ENCODE measurements at places on chromosomes 7 and 10. TPM values are rescaled to one million over a fixed set of nuclear protein-coding genes. Genes with fewer than 3 reads are reported as not detected.

The CLCN1 gene
- not detected for total RNA-seq

The H2AZ2 gene
- total RNA-seq = 232 TPM

The TMEM213 gene
- total RNA-seq = not detected

The KCNMA1 gene
- total RNA-seq = 15.3 TPM

The TRIM50 gene
- total RNA-seq = not detected

The ASCC1 gene
- 43.2 TPM for total RNA-seq

The SFMBT2 gene
- 0.08 TPM for total RNA-seq

The SPDYE2B gene
- not detected for total RNA-seq

The ITIH5 gene
- not detected for total RNA-seq

The FAM20C gene
- total RNA-seq = 21.7 TPM

The FAM25C gene
- not detected for total RNA-seq

The SYT15B gene
- total RNA-seq = not detected

The VSTM4 gene
- 25.2 TPM for total RNA-seq

The HIPK2 gene
- total RNA-seq = 26.4 TPM

- no peak for DNase-seq
Observed at GRCh38 chr10:75556320-75556719, 124.9 kb downstream of the LRMDA start.

DNA sequence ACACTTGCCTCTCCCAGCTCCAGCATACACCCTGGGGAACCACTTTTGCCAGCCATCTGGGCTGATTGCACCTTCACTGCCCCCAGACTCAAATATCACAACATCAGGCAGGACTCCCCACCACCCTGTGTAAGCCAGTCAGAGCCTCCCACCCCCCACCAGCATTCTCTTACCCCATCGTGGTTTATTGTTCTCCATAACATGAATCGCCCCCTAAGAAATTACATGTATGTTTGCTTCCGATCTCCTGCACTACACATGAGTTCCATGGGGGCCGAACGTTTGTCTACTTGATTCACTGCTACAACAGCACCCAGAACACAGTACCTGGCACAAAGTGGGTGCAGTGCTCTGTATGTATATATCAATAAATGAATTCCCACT lies 39.4 kb downstream of the CREB3L2 start:
- DNase-seq = no peak

- peak; percentile 39 for DNase-seq
Observed at GRCh38 chr7:92246360-92247101, 757 bp downstream of the ANKIB1 start.

DNA sequence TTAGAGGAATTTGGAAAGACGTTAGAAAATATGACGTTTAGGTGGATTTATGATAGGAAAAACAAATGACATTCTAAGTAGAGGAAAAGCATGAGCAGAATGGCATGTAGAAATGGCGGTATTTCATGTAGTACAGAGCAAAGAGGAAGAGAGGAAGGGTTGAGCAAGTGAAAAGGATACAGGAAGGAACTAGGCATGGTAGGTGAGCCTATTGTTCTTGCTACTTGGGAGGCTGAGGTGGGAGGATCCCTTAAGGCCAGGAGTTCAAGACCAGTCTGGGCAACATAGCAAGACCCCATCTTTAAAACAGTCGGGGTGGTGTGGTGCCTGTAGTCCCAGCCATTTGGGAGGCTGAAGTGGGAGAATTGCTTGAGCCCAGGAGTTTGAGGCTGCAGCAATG lies 1.2 kb downstream of the GTPBP10 start:
- no peak for DNase-seq

GRCh38 chr10:22849077-22849805 lies 78.6 kb upstream of the ARMC3 start:
- peak; percentile 63 for DNase-seq

DNA sequence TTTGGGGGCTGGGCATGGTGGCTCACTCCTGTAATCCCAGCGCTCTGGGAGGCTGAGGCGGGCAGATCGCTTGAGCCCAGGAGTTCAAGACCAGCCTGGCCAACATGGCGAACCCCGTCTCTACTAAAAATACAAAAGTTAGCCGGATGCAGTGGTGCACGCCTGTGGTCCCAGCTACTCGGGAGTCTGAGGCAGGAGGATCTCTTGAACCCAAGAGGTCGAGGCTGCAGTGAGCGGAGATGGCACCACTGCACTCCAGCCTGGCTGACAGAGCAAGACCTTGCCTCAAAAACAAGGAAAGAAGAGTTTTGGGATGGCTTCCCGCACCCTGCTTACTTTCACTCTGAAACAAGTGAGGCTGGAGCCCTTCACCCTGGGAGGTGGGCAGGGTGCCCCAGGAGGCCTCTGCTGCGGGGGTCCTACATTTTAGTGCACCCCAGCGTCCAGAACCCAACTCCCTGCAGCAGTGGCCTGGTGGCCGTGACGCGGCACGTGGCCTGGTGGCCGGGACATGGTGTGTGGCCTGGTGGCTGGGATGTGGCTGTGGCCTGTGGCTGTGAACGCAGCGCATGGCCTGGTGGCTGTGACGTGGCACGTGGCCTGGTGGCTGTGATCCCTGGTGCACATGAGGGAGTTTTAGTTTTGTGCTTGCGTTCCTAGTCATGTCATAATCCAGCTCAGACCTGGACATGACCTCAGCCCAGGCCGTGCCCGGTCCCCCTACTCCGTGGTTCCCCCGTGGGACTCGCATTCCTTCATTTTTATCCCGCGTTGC lies 9.3 kb downstream of the KNDC1 start:
- DNase-seq = no peak

DNA sequence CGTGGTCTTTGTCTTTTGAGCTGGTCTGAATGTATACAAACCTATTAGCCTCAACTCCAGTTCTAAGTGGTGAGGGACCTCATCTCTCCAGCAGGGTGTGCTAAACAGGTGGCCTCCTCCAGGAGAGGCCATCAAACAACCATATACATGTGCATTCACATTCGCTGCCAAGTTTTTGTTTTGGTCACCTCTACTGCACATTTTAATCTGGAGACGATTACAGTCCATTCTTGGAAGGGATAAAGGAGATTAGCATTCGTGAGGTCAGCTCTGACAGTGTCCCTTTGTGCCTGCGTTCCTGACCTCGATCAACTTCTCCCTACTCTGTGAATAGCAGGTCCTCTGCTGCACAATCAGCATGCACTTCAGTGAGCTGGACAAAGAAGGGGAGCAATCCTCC lies 60.8 kb downstream of the RHOBTB1 start:
- DNase-seq = no peak

DNA sequence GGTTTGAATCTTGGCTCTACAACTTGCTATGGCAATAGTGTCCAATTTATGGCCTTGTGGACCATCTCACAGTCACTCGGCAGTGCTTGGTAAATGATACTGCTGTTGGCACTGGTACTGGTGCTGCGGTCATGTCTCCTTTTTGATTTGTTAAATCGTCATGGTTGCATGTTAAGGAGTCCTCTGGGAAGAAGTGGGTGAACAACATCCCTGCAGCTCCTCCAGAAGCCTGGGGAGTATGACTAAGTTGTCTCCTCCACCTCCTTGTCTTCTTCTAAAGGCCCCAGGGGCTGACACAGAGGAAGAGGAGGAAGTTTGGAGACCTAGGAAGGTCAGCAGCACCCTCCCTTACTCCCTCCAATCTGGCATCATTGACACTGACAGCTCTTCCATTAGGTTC lies 8.5 kb downstream of the ITPRIP start:
- DNase-seq = peak; percentile 83

GRCh38 chr10:44010873-44011602 lies 362.4 kb upstream of the ZNF32 start:
- no peak for DNase-seq

DNA sequence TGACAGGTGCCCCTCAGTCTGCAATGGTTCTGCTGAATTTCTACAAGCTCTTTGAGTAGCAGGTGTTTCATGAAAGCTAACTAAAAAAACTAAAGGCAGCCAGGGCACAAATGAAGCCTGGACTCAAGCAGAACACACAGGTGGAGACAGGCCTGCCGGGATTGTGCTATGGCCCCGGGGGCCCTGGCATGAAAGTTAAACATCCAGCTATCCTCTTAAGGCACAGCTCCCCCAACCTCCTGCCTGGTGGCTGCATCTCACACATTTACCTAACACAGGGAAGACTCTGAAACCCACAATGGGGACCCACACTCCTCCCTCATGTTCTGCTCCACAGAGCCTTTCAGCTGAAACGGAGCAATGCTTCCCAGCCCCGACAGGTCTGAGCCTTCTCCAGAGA lies 76.3 kb upstream of the CAMK2B start:
- no peak for DNase-seq

- DNase-seq = no peak
Observed at GRCh38 chr10:84248794-84249193, 3.9 kb downstream of the RGR start.

GRCh38 chr10:73096449-73097304 lies at the start of gene P4HA1:
Gene P4HA1 (minus strand): TSS chr10:73096866. CDS start chr10:73074883, 21,983 bp downstream.
- peak; percentile 99 for DNase-seq

DNA sequence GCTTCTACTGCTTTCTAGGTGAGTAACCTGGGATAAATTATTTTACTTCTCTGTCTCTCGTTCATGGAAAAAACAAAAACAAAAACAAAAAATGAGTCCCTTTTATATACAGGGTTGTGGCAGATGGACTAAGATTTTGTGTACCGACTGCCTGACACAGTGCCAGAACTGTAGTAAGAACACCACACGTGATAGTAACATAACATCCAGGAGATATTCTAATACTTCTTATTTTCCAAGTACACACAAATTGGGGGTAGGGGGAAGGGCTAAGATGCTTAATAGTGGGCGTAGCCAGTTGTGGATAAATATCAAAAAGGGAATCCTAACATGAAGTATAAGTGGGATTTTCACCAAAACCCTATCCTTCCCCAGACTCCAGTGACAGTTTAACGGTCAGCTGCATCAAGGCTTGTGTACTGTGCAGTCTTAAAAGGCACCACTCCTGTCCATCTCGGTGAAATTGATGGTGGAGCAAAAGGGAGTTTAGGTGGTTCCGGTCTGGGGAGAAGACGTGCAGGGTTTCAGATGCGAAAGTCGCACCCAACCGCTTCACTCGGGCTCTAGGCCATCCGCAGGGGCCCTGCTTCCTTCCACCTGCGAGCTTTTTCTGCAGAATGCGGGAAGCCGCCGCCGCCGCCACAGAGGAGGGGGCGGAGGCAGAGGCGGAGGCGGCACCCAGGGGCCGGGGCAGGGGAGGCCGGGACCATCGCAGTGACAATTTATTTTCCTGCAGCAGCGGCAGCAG lies at the start of gene STAMBPL1:
TSS of gene STAMBPL1 (plus strand) at position 712 of the 748 bp plus-strand sequence. CDS start 21,464 bp downstream, outside the sequence.
- DNase-seq = no peak

- no peak for DNase-seq
Observed at GRCh38 chr7:159128767-159129166, 15.9 kb downstream of the VIPR2 start.

- no peak for DNase-seq
Observed at GRCh38 chr7:22234227-22234626, 122.7 kb downstream of the RAPGEF5 start.

DNA sequence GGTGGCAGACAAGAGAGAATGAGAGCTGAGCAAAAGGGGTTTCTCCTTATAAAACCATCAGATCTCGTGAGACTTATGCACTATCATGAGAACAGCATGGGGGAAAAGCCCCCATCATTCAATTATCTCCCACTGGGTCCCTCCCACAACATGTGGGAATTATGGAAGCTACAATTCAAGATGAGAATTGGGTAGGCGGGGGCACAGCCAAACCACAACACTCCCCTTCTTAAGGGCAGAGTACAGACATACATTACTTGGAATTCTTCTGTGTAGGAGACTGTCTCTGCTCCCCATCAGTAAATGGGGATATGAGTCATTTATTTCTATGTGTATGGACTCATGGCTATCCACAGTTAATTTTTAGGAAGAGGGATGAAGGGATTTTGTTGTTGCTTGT lies 31.2 kb downstream of the FAM171A1 start:
- no peak for DNase-seq

DNA sequence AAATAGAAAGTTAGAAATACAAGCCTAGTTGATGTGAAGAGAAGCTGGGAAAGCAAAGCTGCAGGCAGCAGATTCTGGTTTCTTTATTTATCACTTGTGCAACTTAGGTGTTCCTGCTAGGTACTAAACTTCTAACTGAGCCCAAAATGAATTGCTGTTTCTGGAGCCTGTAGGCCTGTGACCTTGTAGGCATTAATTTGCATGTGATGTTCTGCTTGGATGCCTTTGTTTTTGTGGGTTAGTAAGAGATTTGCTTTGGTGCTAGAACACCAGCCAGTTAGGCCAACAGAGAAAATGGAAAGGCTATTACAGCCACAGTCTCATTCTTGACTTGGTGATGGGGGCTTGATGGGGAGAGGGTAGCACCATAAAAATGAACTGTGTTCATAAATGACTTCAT lies 370.7 kb downstream of the PPP1R3A start:
- no peak for DNase-seq

DNA sequence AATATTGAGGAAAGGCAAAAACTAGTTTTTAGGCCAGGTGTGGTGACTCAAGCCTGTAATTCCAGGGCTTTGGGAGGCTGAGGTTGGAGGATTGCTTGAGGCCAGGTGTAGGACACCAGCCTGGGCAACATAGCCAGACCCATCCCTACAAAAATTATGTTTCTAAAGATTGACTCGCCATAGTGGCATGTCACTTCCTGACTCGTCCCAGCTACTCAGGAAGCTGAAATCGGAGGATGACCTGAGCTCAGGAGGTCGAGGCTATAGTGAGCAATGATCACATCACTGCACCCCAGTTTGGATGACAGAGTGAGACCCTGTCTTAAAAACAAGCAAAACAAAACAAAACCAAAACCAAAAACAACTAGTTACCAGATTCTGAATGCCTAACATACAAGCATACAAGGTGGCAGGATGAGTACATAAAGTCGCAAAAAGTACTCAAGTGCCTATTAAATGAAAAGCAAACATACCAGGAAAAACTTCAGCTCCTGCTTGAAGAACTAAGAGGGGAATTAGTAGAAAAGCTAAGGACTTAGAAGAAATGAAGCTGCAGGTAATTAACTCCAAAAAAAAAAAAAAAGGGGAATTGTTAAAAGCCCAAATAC lies 14.1 kb downstream of the ZNF398 start:
- DNase-seq = no peak

- DNase-seq = no peak
Observed at GRCh38 chr10:131553581-131553980, 242.1 kb upstream of the TCERG1L start.

DNA sequence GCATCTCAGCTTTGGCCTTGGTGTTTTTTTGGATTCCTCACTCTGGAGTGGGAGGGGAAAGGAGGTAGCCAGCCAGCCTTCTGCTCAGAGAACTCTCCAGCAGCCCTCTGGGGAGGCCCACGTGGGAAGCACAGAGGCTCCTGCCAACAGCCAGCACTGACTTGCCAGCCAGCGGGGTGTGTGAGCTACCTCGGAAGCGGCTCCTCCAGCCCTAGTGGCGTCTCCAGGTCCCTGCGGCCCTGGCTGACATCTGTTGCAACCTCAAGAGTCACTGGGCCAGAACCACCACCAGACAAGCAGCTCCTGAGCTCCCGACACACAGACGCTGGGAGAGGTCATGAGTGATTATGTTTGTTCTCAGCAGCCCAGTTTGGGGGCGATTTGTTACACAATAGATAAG lies 180.2 kb upstream of the FZD8 start:
- DNase-seq = peak; percentile 50

DNA sequence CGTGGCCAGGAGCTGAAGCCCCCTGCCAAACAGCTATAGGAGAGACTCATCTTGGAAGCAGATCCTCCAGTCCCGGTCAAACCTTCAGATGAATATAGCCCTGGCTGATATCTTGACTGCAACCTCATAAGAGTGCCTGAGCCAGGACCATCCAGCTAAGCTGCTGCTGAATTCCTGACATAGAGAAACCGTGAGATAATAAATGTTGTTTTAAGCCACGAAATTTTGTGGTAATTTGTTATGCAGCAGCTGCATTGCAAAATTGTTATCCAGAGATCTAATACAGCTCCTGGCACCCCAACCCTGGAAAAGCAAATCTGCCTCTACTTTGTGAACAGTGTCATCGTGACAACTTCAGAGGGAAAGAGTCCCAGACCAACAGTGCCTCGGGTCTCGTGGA lies 119.9 kb downstream of the CREB5 start:
- DNase-seq = peak; percentile 33
